ENCODE measurements at places on chromosomes 3 and 15. TPM values are rescaled to one million over a fixed set of nuclear protein-coding genes. Genes with fewer than 3 reads are reported as not detected.

Gene ULK4
- 23.0 TPM for total RNA-seq

DNA sequence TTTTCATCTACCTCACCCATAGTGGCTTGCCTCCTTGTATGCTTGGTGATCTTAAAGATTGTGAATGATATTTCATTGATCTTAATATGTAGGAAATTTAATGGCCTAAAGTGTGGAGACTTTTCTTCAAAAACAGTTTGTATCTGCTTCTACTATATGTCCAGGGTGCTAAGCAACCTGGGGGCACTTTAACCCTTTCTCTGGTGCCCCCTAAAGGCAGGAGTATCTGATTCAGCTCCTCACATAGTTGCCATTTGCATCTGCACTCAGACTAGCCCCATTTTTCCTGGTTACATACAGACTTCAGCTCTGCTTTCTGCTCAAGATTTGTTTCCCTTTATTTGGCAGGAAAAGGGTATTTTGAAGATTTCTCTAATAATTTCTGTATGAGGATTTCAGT, 5.2 kb upstream of the PFN2 start:
- H3K4me3 ChIP-seq, result no peak overlapping the region
- no peaks in the 10 kb centered on the region for H3K4me1 ChIP-seq
- H3K36me3 ChIP-seq, result no peaks in the 10 kb centered on the region
- no peak for DNase-seq

- H3K4me3 ChIP-seq, result no peak overlapping the region
- no peaks in the 10 kb centered on the region for H3K36me3 ChIP-seq
- no peaks in the 10 kb centered on the region for H3K27me3 ChIP-seq
- no peak overlapping the region for H3K27ac ChIP-seq
These were observed 25.2 kb downstream of the LRRK1 start for GRCh38 chr15:100944244-100944895.

DNA sequence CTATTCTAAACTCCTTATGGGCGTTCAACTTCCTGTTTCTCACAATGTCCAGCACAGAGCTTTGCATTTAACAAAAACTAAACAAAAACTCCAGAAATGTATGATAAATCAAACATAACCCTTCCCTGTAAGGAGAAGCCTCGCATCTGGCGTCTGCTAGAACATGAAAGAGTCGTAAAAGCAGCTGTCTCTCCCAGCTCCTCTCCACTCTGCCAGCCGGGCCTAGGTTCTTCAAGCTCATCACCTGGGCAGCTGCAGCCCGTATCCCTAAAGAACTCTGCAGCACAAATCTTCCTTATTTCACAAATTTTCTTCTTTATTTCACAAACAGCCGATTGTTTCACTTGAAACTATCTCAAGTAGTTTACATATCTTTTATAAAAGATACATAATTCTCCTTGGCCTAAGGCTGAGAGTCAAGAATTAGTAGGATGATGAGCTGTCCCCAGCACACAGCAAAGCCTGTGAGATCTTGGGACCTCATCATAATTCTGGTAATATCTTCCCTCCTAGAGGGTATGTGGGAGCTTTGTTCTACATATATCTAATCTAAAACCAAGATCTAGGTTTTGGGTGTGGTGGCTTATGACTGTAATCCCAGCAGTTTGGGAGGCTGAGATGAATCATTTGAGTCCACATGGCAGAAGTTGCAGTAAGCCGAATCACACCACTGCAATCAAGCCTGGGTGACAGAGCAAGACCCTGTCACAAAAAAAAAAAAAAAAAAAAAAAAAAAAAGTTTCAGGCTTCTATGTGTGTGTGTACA, 35.3 kb downstream of the ANXA2 start:
- no peak for DNase-seq
- no peaks in the 10 kb centered on the region for H3K27me3 ChIP-seq
- H3K36me3 ChIP-seq, result no peaks in the 10 kb centered on the region
- no peaks in the 10 kb centered on the region for H3K4me1 ChIP-seq
- H3K27ac ChIP-seq, result peak overlapping the region; percentile 64

Gene LRRFIP2
- total RNA-seq, result 65.9 TPM

Gene PKM
- total RNA-seq, result 476 TPM

Measured in breast epithelium (tissue), 4 donors.